ENCODE measurements at places on chromosomes 12 and 14.

DNA sequence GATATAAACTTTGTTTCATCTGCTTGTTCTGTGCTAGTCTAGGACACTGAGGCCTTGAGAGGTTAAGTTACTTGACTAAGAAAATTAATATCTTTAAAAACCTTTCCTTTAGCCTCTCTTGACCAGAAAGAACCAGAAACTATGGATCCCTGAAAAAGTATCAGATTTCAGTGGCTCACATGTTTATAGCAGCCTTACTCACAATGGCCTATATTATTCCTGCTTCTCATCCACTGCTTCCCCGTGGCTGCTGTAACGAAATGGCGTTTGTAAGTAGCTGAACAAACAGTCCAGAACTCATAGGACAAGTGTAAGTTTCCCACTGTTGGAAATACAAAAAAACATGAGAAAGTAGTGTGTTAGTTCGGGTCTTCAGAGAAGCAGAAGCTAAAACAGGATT lies 3.2 kb upstream of the PYGL start:
- DNase-seq: no peak

DNA sequence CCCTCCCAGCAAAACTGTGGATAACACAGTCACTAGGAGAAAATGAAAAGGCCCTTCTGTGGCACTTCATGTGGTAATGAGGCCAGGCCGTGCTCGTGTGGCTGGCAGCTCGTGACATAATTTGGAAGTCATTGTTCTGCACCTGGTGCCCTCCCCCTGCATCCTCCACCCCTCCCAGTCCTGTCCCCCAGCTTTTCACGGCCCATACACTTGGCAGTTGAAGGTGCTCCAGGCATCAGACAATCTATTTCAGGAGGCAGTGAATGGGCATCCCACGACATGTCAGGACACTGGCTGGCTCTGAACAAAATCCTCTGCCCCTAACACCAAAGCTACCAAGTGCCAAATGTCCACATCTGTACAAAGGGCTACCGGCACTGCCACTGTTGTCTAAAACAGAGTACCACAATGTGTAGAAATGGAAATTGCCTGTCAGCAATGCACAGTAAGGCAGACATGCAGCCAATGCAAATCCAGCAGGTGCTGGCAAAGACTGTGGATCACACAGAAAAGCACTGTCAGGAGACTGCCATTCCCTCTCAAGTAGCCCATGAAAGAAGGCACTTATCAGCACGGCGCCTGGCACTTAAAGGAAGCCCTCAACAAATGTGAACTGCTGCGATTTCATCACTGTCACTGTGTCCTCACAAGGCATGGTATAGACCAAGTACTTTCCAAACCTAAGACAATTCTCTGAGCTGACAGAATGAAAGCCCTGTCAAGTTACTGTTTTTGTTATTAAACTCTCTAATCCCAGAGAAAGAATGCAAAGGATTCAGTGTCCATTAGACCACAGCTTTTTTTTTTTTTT lies 39.1 kb downstream of the CORO1C start:
- no peak for DNase-seq

DNA sequence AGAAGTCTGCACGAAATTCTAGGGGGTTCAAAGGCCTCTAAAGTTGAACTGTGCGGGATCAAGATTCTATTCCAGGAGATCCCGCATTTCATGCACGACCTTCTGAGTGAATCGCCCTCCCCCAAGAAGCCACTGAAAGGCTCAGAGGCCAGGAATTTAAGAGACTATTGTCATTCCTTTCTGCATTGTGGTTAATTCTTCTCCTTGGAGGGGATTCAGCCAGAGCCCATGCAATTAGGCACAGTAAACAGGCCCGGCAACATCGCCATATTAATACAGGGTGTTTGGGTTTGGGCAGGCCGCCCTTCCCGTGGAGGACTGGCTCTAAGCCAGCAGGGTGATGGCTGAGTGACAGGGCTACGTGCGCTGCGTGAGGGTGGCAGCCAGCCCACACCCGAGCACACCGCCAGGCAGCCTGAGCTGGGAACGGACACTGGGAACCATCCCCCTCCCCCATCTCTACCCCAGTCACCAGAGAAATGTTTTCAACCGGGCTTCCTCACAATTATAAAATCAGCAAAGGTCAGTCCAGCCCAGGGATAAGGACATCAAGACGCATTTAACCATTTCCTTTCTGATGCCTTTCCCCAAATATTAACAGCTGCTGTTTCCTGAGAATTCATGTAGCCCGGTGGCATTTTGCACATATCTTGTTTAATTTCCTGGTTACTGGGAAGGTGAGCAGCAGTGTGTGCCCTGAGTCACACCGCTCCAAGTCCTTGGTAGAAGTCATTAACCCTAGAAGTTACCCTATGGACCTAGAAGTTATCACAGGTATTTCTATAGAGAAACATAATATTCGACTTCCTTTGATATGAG lies 12.5 kb downstream of the EGLN3 start:
- no peak for DNase-seq

DNA sequence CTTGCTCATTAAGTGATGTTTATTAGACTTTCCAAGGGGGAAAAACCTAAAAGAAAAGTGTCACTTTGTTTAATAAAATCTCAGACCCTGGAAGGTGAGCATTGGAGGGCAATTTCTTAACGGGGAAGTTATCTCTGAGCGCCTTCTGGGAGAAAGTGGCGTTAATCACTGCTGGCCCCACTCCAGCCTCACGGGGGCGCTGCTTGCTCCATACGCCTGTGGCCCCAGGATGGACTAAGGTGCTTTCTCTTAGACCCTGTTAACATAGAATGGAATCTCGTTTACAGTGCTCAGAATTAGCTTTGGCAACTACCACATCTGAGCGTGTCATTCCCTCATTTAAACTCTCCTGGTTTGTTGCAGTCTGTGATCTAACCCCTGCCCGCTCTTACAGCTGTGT lies 16.4 kb upstream of the PRIMA1 start:
- DNase-seq: no peak

DNA sequence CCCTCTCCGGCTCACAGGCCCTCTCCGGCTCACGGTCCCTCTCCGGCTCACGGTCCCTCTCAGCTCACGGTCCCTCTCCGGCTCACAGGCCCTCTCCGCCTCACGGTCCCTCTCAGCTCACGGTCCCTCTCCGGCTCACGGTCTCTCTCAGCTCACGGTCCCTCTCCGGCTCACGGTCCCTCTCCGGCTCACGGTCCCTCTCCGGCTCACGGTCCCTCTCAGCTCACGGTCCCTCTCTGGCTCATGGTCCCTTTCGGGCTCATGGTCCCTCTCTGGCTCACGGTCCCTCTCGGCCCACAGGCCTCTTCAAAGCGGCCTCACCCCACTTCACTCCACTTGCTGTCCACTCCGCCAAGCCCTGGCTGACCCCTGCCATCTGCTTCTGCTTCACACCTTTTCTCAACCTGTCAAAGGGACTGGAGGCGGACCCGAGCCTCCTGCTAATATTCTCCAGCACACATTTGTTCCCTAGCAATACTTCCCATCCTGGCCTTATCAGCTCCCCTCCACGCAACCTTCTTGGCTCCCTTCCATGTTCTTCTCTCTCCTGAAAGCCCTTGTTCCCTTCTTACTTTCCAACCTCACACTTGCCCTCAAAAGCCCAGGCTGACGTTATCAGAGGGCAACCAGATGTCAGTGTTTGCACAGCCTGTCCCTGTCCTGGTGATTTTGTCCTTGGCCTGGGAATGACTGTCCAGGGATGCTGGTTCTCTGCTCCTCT lies 176.7 kb downstream of the CALM1 start:
- DNase-seq: no peak

- no peak for DNase-seq
Observed at GRCh38 chr12:133264173-133264572, 28.5 kb upstream of the ANHX start.

DNA sequence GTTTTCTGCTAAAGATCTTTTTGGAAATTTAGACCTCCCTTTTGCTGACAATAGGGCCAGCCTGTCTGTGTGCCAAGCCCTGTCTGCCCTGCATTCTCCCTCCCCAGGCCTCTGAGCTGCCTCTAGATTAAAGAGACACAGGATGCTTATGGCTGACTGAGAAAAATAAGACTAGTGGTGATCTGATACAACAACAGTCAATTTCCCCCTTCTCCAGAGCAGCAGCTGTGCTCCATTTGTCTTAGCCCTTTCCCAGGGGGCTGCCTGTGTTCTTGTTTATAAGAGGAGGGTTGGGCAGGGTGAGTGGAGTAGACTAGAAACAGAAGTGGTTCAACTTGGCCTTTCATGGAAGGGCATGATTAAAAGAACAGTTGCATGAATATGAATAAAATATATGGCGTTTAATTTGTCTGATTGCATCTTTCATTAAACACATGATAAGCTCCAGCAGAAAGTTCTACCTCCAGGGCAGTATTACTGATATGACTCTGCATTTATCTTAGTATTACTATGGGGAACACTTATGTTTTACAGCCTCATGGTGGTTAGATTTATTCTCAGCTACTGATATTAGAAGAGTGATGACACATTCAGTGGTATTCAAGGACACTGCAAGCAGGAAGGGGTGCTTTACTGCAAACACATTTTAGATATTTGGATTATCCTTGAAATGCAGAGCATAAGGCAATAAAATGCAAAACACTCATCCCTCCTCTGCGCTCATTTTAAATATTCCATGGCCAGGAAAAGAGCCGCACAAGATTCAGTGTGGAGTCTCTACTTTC lies 150.2 kb upstream of the CLEC14A start:
- DNase-seq: no peak

DNA sequence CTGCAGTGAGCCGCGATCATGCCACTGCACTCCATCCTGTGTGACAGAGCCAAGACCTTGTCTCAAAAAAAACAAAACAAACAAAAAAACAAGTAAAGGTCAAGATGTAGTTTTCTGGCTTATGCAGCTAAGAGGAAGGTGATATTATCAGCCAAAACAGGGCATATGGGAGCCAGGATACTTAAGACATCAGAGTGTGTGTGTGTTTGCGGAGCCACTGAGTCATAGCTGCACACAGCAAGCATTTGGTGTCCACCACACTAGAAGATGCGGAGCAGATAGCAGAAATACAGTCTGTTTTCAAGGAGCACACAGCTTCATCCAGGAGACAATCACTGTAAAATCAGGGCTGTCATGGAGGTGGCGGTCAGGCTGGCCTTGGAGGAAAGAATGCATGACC lies 72.6 kb upstream of the REP15 start:
- no peak for DNase-seq

GRCh38 chr12:9948606-9949296 lies 16.6 kb upstream of the CLEC2A start:
- no peak for DNase-seq

GRCh38 chr12:57611108-57611826 lies at the start of gene ARHGEF25:
Gene ARHGEF25, plus strand, starts transcription at chr12:57611435. Its CDS starts 460 bp downstream, at chr12:57611895.
- DNase-seq: peak; percentile 58

GRCh38 chr12:99600388-99600787 lies 47.2 kb upstream of the GARIN6 start:
- no peak for DNase-seq

- DNase-seq: no peak
Observed at GRCh38 chr12:68445824-68446223, 113.7 kb upstream of the MDM1 start.

DNA sequence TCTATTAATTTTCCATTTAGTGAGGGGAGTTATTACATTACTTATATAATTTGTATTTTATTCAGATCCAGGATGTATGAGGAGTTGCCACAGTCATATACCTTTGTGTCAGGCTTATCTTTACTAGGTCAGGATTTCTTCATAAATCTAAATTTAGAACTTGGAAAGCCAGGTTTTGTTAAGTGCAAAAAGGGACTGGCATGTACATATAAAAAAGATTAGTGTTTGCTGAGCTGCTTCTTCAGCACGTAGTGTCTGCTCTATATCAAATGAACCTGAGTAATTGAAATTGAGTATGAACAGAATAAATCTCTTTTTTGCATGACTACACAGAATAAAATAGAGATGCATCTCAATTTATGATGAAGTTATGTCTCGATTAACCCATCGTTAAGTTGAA lies 157.4 kb downstream of the NUBPL start:
- no peak for DNase-seq

- DNase-seq: no peak
Observed at GRCh38 chr14:76958980-76959710, 69.4 kb downstream of the IRF2BPL start.

- DNase-seq: no peak
Observed at GRCh38 chr12:54374562-54375258, 9.8 kb downstream of the ZNF385A start.

DNA sequence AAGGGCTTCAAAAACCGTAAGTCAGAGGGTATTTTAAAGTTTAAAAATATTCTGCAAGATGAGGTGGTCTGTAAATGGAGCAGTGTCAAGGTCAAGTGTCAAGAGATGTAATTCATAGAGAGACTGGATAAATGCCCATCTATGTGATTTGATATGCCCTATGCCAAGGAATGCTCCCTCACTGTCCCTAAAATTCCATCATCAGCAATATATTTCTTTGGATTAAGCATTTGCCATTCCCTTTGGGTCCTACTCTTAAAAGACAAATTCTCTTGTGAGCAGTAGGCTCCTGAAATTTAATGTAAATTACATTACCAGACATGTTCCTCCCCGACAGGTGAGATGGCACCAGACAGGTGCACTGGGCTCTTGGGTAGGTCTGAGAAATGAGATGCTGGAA lies 16.0 kb upstream of the FOS start:
- no peak for DNase-seq

DNA sequence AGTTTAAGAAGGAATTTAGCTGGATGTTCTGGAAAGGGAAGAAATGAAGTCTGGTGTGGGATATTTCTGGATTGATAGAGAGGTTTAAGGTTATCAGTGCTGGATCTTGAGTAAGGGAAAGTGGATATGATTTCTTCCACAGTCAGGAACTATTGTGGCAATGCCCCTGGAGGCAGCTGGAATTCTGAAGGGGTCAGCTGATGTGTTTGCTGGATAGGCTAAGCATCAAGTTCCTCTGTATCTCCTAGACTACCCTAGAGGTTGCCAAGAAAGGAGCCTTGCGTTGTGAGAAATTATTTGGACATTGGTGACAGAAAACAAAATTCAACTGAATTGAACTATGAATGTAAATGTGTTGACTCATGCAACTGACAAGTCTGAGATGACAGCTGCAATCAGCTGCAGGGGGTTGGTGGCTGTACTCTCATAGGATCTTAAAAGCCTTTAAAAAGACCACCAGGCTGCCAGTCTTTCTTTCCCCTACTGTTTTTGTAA lies 244.4 kb downstream of the ATXN7L3B start:
- no peak for DNase-seq

- no peak for DNase-seq
Observed at GRCh38 chr12:66059666-66060065, 70.9 kb downstream of the LLPH start.

DNA sequence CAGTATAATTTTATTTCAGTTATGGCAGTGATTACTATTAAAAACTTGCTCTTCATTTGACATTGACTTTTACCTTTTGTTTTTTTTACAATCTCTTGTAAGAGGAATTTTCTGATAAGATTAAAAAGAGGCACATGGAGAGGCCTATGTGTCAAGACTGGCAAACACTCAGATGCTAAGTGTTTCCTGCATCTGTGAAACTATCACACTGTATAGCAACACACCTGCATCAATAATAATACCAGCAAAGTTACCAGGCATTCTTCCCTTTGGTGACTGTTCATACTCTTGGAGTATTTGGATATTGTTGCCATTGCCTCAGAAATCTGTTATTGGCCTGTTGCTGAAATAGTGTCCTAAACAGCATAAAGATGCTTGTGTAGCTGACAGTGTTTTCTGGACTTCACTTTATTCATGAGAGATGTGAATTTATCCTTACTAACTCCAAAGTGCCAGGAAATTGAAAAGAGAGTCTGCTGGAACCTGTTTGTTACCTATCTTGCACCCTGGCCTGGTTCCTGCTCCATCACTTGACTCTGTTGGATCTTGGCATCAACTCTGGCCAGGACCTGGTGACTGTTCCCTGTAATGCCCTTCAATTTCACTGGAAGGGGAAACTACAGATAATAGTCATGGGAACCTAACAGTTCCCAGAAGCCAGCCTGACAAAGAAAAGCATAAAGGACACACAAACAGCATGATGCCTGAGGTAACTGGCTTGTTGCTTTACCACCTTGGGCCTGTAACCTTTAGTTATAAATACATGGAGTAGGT lies 19.8 kb downstream of the SLC16A7 start:
- no peak for DNase-seq
